T-cell (primary cell): ENCODE measurements at places on chromosomes 16 and 17. TPM values are rescaled to one million over a fixed set of nuclear protein-coding genes. Genes with fewer than 3 reads are reported as not detected.

The CPHXL2 gene
- not detected for total RNA-seq

The CTF1 gene
- total RNA-seq, result 0.39 TPM

The CCDC92B gene
- total RNA-seq, result 0.53 TPM

The TMEM100 gene
- not detected for total RNA-seq

The C16orf74 gene
- total RNA-seq, result 3.1 TPM

The RUNDC3A gene
- total RNA-seq, result not detected

The GPR139 gene
- total RNA-seq, result not detected

The FA2H gene
- 0.39 TPM for total RNA-seq

The AIPL1 gene
- not detected for total RNA-seq

The MYL11 gene
- total RNA-seq, result not detected

The VTN gene
- total RNA-seq, result 1.9 TPM

The ADAM11 gene
- 0.53 TPM for total RNA-seq

The ST6GALNAC2 gene
- total RNA-seq, result 2.1 TPM

The CMTM4 gene
- total RNA-seq, result 2.0 TPM

The PITPNM3 gene
- total RNA-seq, result 0.20 TPM

The NPIPB8 gene
- 2.1 TPM for total RNA-seq

The SLC22A31 gene
- 0.63 TPM for total RNA-seq

The EVPL gene
- 0.58 TPM for total RNA-seq

The RPAIN gene
- 65.7 TPM for total RNA-seq

The XYLT1 gene
- 58.3 TPM for total RNA-seq

The TEKT1 gene
- not detected for total RNA-seq

The SLFN13 gene
- 28.1 TPM for total RNA-seq

The ZNF750 gene
- not detected for total RNA-seq

The MT3 gene
- total RNA-seq, result not detected

The RNF157 gene
- 50.7 TPM for total RNA-seq

The NECAB2 gene
- not detected for total RNA-seq

The NOL11 gene
- 53.4 TPM for total RNA-seq

The ZSCAN10 gene
- 0.19 TPM for total RNA-seq

The ATP1B2 gene
- total RNA-seq, result 0.44 TPM

The WNT9B gene
- not detected for total RNA-seq

The HS3ST4 gene
- total RNA-seq, result not detected

The KRT13 gene
- not detected for total RNA-seq

The CD300A gene
- total RNA-seq, result 12.5 TPM

The GP1BA gene
- total RNA-seq, result 0.40 TPM

The C17orf50 gene
- total RNA-seq, result not detected

The P2RX5 gene
- 32.6 TPM for total RNA-seq

The GLOD4 gene
- 78.7 TPM for total RNA-seq

The GAS2L2 gene
- total RNA-seq, result not detected

The CNTNAP1 gene
- total RNA-seq, result 3.0 TPM

The APOBR gene
- total RNA-seq, result 16.9 TPM

The TMEM88 gene
- 5.8 TPM for total RNA-seq

The TP53TG3D gene
- 0.63 TPM for total RNA-seq

The CA5A gene
- total RNA-seq, result not detected

The ADAD2 gene
- total RNA-seq, result not detected

The TBC1D3E gene
- not detected for total RNA-seq

The CD300E gene
- not detected for total RNA-seq
